SK-N-SH (cell line): ENCODE measurements at places on chromosomes 13 and 19. TPM values are rescaled to one million over a fixed set of nuclear protein-coding genes. Genes with fewer than 3 reads are reported as not detected.

Gene ZNF837
- 1.2 and 1.6 TPM in 2 replicates for polyA plus RNA-seq

Gene KIR2DL1
- polyA plus RNA-seq, result not detected in 2 replicates

Gene TNFSF13B
- polyA plus RNA-seq, result 0.03 and 0.26 TPM in 2 replicates

Gene RXFP2
- not detected in 2 replicates for polyA plus RNA-seq

- peaks cover 43% of the 10 kb centered on the region for H3K27me3 ChIP-seq
- H3K4me1 ChIP-seq, result 0 out of 2 replicates have a peak, but pooled peaks cover 3% of the 10 kb centered on the region
- no peaks in the 10 kb centered on the region for H3K36me3 ChIP-seq
- no peak overlapping the region for H3K27ac ChIP-seq
- H3K4me3 ChIP-seq, result no peak overlapping the region
- DNase-seq, result no peak
Observed at GRCh38 chr13:36675213-36675536, 1.4 kb downstream of the SERTM1 start.

DNA sequence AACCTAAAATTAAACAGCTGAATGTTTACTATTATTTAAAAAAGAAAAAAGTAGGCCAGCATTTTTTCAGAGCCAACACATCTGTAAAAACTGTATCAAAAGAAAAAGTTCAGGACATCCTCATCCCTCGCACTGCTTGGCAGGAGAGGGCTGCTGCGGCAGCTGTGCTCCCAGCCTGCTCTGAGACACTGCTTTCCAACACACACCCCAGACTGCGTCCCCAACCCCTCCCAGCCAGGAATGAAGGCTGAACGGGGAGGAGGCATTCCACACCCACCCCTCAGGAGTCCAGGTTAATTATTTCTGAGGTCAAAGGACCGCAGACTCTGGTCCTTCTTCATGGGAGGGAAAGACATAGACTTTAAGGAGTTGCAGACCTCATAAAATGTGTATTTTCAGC is 43.1 kb downstream of the COL4A1 start:
- peaks cover 6% of the 10 kb centered on the region for H3K36me3 ChIP-seq
- H3K4me1 ChIP-seq, result peaks cover 60% of the 10 kb centered on the region
- DNase-seq, result no peak
- no peak overlapping the region for H3K4me3 ChIP-seq
- no peaks in the 10 kb centered on the region for H3K27me3 ChIP-seq
- no peak overlapping the region for H3K27ac ChIP-seq

DNA sequence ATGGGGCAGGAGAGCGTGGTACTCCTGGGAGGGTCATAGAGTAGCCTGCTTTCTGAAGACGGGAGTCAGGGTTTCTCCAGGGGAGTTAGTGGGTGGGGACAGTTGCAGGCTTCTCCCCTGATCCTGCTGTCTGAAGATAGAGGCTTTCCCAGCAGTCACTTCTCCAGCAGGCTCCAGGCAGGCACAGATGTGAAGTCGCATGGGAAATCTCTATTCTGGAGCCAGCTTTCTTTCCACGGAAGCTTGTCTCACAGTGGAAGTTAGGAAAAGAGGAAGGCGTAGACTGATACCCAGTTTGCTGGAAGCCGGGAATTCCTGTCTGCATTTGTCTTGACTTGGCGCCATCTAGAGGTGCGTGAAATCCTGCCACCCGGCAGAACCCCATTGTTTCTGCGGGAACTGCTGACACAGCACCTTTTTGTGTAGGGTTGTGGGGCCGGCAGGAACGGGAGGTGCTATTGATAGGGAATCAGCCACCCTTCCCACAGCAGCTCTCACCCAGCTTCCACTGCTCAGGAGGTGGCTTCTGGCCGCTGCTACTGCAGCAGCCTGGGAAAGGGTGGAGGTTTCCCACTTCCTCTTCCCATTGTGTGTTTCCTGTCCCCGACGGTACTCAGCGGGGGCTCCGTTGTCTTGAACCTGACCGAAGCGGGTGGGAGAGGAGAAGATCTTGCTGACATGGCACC is 28.5 kb upstream of the NPAS1 start:
- H3K4me1 ChIP-seq, result peaks cover 6% of the 10 kb centered on the region; the same call in 1 of the 2 replicates
- peak overlapping the region; percentile 34; the same call in 1 of the 2 replicates for H3K27ac ChIP-seq
- no peak overlapping the region for H3K4me3 ChIP-seq
- H3K27me3 ChIP-seq, result no peaks in the 10 kb centered on the region
- H3K36me3 ChIP-seq, result peaks cover 24% of the 10 kb centered on the region

DNA sequence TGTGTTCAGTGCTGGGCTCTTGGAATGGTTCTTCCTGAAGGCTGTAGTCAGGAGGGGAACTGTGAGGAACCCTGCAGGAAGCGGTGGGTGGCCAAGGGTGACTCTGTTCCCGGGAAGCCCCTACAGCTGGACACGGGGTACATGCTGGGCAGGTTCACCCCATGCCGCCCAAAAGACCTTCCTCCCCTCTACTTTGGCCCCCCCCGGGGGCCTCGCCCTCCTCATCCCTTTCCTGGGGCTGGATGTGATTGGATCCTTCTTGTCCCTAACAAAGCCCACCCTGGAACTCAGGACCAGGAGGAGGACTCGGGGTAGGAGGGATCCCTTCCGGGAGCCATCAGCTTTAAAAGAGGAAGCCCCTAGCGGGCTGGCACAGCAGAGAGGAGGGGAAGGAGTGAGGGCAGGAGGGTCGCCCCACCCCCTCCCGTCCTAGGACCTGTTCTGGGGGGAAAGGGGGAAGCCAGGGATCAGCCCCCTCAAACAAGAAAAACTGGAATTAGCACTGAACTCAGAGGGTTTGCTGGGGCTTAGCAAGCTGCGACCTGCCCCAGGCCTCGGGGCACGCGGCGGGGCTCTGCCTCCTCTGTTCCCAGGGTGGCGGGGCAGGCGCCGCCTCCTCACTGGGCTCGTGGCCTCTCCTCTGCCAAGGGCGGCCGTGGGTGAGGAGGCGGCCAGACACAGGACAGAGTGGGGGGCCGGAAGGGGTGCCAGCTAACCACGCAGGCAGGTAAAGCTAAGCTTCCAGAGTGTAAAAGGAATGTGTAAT is 4.0 kb downstream of the CEBPA start:
- H3K4me1 ChIP-seq, result peaks cover 13% of the 10 kb centered on the region; the same call in 1 of the 2 replicates
- peaks cover 39% of the 10 kb centered on the region for H3K27me3 ChIP-seq

GRCh38 chr19:4542896-4543841 is 3.3 kb upstream of the LRG1 start:
- H3K27me3 ChIP-seq, result peaks cover 10% of the 10 kb centered on the region; the same call in 1 of the 2 replicates
- no peak overlapping the region for H3K4me3 ChIP-seq
- DNase-seq, result no peak
- no peaks in the 10 kb centered on the region for H3K4me1 ChIP-seq
- no peak overlapping the region for H3K27ac ChIP-seq

- H3K36me3 ChIP-seq, result no peaks in the 10 kb centered on the region
- H3K4me1 ChIP-seq, result peaks cover 12% of the 10 kb centered on the region; the same call in 1 of the 2 replicates
- H3K4me3 ChIP-seq, result no peak overlapping the region
- no peak overlapping the region for H3K27ac ChIP-seq
- DNase-seq, result no peak
- H3K27me3 ChIP-seq, result no peaks in the 10 kb centered on the region
Observed at GRCh38 chr13:113361406-113361805, 2.5 kb downstream of the GRTP1 start.

DNA sequence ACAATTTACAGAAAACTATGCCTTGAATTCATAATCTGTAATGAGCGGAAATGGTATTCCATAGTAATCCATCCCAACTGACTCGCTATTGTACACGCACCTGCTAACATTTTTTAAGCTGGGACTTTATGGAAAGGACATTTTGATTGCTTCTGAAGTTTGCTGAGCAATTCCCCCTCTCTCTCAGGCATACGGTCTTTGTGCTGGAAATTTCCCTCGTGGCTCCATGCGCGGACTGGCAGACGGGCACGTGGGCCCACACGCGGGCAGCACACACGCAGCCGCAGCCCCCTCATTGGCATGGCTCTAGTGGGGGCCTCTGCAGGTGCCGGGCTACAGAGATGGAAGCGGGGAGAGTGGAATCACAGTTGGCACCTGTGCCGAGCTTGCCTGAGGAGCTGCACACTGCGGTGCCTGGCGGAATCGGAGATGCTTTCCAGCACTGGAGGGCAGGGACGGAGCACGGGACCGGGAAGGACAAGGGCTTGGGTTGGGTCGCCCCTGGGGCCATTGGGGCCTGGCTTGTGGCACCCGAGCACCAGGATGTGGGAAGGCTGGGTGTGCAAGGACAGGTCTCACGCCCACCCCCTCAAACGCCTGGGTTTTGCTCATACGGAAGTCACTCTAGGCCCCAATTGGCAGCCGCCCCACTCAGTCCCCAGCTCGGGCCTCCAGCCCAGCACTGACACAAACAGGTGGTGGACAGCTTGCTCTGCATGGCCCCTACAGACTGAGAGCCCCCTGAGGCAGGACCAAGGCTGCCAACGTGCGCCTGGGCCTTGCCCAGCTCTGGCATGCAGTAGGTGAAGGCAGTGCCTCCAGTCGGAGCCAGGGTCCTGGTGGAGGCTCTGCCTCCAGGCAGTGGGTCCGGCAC is 30.2 kb upstream of the CCNE1 start:
- no peak overlapping the region for H3K4me3 ChIP-seq
- no peaks in the 10 kb centered on the region for H3K36me3 ChIP-seq
- H3K27ac ChIP-seq, result no peak overlapping the region
- H3K27me3 ChIP-seq, result no peaks in the 10 kb centered on the region
- no peaks in the 10 kb centered on the region for H3K4me1 ChIP-seq

DNA sequence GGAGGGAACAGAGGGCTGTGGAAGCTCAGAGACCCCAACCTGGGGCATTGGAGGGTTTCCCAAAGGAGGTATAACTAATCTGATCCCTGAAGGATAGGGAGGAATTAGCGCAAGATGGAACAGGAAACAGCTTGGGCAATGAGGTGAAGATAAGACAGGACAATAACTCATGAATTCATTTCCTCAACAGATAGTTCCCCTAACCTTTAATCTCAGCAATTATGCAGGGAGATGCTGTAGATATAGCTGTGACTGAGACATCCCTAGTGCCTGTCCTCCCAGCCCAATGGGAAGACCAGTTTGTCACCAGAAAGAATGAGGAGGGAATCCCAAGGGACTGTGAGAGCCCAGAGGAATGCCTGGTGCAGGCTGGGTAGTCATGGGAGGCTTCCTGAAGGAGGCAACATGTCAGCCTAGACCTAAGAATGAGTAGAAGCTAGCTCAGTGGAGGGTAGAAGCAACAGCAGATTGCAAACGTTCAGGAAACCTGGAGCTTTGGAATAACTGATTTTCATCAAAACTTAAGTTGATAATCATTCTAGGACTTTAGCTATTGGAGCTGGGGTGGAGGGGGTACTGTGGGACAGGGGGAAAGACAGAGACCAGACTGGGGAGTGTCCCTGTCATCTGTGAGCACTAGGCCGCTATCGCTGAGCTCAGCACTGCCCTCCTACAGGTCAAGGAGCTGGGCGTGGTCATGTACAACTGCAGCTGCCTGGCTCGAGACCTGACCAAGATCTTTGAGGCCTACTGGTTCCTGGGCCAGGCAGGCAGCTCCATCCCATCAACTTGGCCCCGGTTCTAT is 18.8 kb downstream of the HIPK4 start:
- DNase-seq, result peak; percentile 10
- peaks cover 17% of the 10 kb centered on the region; the same call in 1 of the 2 replicates for H3K36me3 ChIP-seq
- no peak overlapping the region for H3K4me3 ChIP-seq
- no peaks in the 10 kb centered on the region for H3K27me3 ChIP-seq
- no peak overlapping the region for H3K27ac ChIP-seq

DNA sequence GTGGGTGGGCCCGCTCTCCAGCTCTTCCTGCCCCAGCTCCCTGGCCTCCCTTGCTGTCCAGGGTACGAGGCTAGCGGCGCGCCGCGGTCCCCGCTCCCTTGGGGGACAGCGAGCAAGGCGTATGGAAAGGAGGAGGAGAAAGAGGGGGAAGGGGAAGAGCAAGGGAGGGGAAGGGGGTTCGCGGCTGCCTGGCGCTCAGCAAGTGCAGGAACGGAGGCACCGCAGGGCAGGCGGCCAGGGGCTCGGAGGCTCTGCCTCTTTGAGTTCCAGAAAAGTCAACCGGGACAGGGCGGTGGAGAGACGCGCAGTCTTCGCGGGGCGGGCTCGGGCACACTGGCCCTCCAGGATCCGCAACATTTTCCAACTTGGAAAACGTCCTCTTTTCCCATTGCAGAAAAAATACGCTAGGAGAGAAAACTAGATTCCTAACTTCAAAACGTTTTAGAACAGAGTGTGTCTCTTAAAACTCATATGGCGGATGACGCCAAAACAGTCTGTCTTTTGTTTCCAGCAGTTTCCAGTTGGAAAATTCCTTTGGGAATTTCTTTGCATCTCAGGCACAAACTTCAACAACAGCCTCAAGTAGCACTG is 23.1 kb upstream of the TNFRSF19 start:
- H3K27me3 ChIP-seq, result no peaks in the 10 kb centered on the region
- H3K36me3 ChIP-seq, result no peaks in the 10 kb centered on the region
- H3K27ac ChIP-seq, result no peak overlapping the region
- H3K4me1 ChIP-seq, result no peaks in the 10 kb centered on the region
- H3K4me3 ChIP-seq, result no peak overlapping the region

- H3K27me3 ChIP-seq, result peaks cover 33% of the 10 kb centered on the region
- H3K27ac ChIP-seq, result no peak overlapping the region
- no peaks in the 10 kb centered on the region for H3K4me1 ChIP-seq
- no peak for DNase-seq
- H3K36me3 ChIP-seq, result no peaks in the 10 kb centered on the region
- H3K4me3 ChIP-seq, result no peak overlapping the region
Observed at GRCh38 chr19:48061401-48062344, 17.8 kb upstream of the CABP5 start.

DNA sequence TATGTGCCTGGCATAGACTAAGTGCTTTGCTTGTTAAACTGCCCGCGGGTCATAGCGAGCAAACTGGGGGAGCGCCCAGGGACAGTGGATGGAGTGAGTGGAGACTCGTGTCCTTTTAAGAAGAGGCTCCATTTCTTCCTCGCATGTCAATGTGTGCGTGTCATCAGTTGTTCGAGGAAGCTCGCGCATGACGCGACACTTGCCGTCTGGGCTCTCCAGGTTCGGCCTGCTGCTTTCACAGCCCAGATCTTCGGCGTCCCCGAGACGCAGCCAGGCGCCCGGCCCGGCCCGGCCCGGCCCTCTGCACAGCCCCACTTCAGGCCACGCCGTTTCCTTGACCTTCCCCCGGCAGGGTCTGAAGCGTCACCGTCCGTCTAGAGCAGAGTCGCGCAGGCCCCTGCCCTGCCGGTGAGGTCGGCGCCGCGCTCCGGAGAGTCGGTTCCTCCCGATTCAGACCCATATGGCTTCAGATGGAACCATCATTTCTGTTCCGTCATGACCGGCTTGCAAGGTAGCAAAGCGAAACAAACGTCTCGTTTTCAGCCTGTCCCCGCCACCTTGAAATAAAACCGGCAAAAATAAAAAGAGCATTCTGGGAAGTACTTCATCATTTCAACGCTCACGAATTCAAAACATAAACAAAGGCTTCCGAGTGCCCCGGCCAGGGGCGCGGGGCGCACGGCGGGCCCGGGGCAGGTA is 599 bp upstream of the ARHGEF7 start:
- DNase-seq, result peak; percentile 77
- peaks cover 27% of the 10 kb centered on the region for H3K4me1 ChIP-seq
- peaks cover 58% of the 10 kb centered on the region for H3K27me3 ChIP-seq
- no peaks in the 10 kb centered on the region for H3K36me3 ChIP-seq

DNA sequence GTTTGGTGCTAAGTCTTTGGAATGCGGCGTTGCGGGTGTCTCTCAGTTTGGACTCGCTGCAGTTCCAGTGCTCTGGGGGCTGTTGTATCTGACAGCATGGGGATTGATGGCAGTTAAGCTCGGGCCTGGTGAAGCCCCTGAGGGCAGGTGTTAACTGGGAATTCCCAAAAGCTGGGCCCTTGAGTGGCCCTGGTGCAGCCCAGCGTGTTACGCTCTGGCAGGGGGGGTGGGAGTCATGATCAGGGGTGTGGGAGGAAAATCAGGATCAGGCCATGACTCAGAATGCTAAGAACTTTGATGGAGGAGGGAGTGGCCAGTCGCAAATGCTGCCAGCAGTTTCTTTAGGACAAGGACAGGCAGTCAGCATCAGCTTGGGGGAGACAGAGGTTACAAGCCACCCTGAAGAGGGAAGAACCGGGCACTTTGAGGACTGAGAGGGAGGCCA is 19.6 kb downstream of the AP2A1 start:
- H3K27me3 ChIP-seq, result no peaks in the 10 kb centered on the region
- H3K4me3 ChIP-seq, result no peak overlapping the region
- H3K4me1 ChIP-seq, result no peaks in the 10 kb centered on the region
- H3K27ac ChIP-seq, result no peak overlapping the region
- no peak for DNase-seq
